ENCODE measurements at places on chromosomes 7 and 10.

DNA sequence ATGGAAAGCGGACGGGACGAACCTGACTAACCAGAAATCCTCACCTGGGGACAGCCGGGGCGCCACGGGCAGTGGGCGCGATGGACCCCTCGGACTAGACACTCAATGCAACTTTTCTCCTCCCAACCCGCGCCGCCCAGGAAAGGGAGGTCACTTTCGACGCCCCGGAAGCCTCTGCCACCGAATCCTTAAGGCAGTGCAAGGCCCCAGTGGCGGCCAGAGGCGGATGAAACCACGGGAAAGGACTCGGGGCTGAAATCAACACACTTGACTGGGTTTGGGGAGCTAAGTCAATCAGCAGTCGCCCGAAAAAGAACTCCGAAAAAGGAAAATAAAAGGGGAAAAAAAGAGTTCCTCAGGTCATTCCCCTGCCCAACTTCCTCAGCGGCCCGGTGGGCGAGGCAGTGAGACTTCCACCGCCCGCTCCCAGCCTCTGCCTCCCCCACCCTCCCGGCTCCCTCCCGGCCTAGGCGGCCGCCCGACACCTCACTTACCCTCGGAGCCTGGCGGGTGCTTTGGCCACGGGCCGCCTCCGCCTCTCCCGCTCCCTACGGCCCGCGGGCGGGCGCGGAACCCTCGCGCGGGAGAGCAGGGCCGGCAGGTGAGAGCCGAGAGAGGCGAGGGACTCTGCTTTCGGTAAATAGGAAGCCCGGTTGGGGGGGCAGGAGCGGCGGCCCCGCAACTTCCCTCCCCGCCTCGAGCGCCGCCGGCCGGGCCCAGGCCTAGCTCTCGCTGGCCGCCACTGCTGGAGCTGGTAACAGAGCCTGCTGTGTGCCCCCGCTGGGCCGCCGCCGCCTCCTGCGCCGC lies 518 bp downstream of the WAPL start:
- no peak for DNase-seq

GRCh38 chr7:47228386-47229014 lies 353.4 kb downstream of the TNS3 start:
- no peak for DNase-seq

- no peak for DNase-seq
These were observed 46.6 kb downstream of the WDR37 start for GRCh38 chr10:1102831-1103230.

DNA sequence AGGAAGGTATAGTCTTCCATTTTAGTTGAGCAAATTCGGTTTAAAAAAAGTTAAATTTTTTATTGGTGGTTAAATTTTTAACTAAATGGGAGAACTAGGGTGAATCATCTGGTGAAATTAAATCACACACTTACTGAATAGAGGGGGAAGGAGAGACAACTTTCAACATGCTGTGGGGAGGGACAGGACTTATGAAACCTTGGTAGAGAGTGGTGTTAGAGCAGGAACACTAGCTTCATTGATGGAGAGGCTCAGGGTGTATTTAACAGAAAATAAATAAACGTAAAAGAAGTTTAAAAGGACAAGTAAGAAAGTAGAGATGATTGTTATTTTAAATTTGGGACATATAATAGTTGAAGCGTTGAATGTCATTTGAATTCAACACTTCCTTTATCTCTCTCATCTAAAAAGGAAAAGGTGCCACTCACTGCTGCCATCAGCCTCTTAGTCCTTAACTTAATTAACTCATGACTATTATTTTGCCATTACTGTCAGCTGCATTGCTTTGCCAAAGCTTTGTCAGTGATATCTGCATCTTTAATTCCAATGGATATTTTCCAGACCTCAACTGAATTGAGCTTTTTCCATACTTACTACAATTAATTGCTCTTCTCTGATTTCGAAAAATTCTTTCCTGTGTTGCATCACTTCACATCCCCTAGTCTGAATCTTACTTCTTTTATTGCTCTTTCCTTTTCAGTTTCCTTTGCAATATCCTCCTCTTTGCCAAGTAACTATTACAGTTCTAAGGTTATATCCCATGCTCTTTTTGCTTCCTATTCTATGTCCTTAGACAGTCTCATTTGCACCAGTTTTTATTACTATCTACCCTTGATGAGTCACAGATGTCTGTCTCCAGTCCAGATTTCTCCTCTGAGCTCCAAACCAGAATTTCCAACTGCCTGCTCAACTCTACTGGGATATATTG lies 71.7 kb downstream of the GNAT3 start:
- no peak for DNase-seq

DNA sequence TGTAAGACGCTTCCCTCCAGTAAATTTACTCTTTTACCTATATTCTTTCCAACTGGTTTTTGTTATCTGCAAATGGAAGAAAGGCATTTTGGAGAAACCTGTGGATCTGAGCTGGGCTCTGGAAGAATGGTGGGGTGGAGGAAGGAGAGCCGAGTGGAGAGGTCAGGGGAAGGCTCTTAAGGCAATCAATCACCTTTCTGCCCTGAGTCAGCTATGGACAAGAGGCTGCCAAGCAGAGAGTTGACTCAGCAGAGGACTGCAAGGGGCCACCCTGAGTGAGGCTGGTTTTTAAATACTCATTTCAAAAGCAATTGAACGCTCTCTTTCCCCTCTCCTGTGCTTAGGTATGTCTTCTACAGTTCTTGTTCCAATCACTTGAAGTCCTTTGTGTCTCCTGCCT lies 81.8 kb downstream of the SPAG6 start:
- DNase-seq, result no peak

DNA sequence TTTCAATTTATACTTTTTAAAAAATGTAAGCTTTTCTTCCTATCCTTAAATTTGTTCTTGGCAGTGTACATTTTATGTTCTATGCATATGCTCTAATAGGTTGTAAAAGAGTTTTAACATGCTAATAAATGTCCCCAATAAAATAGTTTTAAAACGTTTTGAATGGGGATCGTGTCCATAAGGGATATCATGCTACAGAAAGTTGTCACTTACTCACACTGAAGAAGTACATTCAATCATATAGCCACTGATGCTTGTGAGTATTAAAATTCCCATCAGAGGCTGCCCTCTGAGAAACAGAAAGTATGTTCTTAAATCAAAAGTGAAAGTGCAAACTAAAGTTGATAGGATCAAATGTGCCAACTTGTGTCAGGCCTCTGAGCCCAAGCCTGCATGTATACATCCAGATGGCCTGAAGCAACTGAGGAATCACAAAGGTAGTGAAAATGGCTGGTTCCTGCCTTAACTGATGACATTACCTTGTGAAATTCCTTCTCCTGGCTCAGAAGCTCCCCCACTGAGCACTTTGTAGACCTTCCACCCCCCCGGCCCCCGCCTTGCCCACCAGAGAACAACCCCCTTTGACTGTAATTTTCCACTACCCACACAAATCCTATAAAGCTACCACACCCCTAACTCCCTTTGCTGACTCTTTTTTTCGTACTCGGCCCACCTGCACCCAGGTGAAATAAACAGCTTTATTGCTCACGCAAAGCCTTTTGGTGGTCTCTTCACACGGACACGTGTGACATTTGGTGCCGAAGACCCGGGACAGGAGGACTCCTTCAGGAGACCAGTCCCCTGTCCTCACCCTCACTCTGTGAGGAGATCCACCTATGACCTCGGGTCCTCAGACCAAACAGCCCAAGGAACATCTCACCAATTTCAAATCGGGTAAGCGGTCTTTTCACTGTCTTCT lies 877 bp upstream of the NOD1 start:
- DNase-seq, result no peak

GRCh38 chr7:38507384-38507783 lies 123.8 kb downstream of the AMPH start:
- DNase-seq, result no peak
